NCI-H748 treated with DMSO at 0.1 percent for 48 hours (cell line): ENCODE measurements at places on chromosomes 16 and 17.

GRCh38 chr17:71183066-71183660, 937.7 kb upstream of the SOX9 start:
- no peak for DNase-seq

GRCh38 chr16:56833243-56833970, 31.6 kb upstream of the SLC12A3 start:
- no peak for DNase-seq

DNA sequence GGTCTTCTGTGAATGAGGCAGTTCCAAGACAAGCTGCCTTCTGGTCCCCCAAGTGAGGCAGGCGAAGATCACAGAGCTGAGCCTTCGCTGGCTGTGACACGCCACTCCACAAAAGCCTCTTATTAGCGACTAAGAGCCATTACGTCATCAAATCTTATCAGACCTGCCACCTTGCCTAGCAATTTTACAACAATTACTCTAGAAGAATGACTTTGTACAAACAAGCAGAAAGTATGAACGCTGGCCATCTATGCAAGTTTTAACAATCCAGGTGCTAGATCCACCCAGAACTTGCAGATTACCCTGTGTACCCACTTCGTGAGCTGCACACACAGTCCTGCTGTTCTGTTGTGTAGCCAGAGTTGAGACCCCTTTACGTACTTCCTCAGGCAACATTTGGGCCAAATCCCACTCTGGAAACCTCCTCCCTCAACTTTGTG, 3.8 kb upstream of the ICAM2 start:
- DNase-seq: no peak

DNA sequence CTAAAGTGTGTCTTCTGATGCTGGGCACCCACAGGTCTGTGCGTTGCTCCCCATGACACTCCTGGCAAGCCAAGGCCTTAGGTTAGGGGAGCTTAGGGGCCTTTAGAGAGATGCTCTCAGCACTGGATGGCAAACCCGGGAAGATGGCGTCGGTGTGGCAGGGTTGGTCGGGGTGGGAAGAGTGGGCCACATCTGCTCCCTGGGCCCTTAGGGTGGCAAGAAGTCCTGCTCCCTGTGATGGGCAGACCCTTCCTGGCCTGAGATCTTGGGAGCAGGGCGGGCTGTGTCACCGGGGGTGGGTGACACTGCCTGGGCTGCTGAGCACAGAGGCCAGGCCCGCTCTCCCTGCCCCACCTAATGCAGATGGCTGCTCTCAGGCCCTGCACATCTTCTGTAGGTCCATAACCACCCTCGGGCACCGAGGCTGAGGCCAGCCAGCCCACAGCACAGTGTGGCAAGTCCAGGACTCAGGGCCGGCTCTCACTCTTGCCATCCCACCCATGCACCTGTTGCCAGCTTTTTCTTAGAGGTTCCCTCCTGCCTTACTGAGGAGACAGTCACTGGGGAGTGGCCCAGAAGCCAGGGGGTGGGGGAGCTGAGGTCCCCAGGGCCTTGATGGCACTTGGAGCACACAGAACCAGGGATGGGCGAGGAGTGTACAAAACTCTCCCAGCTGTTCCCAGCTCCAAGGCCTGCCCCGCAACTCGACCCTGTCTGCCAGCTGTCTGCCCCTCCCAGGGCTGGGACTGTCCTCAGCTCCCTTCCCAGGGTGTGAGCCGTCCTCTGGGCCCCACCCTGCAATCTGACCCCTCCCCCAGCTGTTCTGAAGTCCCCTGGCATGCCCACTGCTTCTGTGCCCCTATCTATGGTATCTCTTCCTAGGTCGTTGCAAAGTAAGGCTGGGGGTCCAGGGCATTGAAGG, 4.4 kb upstream of the MTSS2 start:
- no peak for DNase-seq

GRCh38 chr17:62756198-62756597, 51.9 kb downstream of the MARCHF10 start:
- no peak for DNase-seq

DNA sequence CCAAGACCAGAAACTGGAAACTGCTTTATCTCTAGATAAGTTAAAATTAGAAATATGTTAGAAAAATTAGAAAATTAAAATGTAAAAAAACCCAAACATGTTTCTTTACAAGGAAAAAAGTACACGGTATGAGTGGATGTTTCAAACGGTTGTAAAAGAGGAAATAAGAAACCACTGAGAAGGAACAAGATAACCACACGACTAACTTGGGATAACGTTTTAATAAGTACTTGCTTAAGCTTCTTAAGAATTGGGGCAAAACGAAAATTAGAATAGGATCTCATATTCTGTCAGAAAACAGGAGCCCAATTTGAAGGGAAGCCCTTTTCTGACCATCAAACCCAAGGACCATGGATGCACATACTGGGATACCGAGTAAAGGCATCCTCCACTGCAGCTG, 31.0 kb downstream of the MBTPS1 start:
- no peak for DNase-seq
